ENCODE measurements at places on chromosomes 2 and 18.

- no peak for DNase-seq
Observed at GRCh38 chr18:65922103-65922502, 171.3 kb downstream of the CDH7 start.

DNA sequence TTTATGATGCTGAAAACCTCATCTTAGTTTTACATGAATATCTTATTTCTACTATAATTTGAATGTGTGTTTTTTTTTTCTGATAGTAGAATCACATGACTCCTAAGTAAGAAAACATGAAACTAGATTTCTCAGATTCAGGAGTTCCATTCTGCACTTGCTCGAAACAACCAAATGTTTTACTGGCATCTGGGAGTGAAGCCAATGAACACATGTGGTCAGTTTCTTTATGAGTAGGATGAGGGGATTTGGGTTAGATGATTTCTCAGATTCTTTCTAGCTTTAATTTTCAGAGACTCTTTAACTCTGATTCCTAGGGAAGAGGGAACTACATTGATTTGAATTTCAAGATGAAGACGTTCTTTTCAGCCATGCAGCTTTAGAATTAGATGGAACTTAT lies 225.0 kb upstream of the NT5C1B start:
- no peak for DNase-seq

- no peak for DNase-seq
Observed at GRCh38 chr2:58182527-58182926, 58.6 kb downstream of the FANCL start.

DNA sequence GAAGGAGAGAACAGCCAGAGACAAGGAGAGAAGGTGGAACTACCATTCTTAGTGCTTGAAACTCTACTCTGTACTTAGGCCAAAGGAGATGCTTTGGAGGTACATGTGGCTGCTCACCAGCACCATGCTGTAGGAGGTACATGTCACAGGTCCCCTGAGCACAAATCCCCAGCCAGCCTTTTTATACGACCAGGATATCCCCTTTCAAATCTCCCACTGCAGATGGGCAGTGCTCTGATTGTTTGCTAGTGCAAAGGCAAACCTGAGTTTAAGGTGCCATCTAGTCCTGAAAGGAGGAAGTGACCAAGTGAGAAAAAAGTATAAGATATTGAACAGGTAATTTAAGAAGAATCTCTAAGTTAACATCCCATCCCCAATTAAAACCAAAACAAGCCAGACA lies 17.1 kb upstream of the TTC21B start:
- no peak for DNase-seq

- DNase-seq: no peak
Observed at GRCh38 chr2:11117776-11118175, 37.5 kb upstream of the SLC66A3 start.
